IPS-NIHi11 (cell line): ENCODE measurements at places on chromosomes 16 and 17.

GRCh38 chr16:70579648-70580630, 56.3 kb downstream of the SF3B3 start:
- DNase-seq: no peak

- DNase-seq: no peak
Measured at GRCh38 chr17:44738214-44738906, 20.4 kb upstream of the ADAM11 start.

DNA sequence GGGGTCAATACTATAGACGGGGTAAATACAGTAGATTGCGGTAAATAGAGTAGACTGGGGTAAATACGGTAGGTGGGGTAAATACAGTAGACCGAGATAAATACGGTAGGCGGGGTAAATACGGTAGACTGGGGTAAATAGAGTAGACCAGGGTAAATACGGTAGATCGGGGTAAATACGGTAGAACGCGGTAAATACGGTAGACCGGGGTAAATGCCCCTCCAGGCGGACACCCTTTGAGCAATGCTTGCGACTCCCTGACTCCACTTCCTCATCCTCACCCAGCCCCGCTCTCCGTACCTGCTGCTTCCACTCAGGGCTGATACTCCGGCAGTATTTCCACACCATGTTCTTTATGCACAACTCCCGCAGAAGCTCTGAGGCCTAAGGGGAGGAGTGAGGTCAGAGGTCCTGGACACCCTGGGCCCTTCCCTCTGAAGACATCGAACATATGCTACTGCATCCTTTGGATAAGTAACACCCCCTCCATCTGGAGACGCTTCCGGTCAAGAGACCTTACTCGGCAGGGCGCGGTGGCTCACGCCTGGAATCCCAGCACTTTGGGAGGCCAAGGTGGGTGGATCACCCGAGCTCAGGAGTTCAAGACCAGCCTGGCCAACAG, 13.3 kb upstream of the CRK start:
- peak; percentile 85 for DNase-seq

DNA sequence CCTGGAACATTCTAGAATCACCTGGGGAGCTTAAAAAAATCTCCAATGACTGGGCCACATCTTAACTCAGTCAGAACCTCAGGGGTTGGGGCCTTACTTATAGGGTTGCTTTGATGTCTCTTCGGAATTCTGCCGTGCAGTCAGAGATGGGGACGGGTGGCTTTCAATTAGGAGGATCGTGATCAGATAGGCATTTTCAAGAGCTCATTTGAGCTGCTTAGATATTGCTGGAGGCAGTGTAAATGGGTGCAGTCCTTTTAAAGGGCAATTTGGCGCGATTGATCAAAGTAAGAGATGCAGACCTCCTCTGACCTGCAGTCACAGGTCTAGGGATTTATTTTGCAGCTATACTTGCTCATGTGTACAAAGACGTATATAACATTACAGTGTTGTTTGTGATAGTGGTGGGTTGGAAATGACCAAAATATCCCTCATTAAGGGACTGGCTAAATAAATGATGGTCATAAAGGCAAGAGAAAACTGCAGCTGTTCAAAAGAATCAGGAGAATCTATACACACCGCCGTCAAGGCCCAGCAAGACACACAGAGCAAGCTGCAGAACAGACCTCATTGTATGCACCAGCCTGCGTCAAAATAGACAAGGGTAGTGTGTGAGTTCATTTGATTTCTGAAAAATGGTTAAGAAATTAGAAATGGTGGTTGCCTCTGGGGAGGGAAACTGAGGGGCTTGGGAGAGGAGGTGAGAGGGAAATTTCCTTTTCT, 6.3 kb upstream of the KCNG4 start:
- DNase-seq: no peak

- no peak for DNase-seq
Measured at GRCh38 chr17:82278786-82279391, 5.4 kb upstream of the CSNK1D start.

DNA sequence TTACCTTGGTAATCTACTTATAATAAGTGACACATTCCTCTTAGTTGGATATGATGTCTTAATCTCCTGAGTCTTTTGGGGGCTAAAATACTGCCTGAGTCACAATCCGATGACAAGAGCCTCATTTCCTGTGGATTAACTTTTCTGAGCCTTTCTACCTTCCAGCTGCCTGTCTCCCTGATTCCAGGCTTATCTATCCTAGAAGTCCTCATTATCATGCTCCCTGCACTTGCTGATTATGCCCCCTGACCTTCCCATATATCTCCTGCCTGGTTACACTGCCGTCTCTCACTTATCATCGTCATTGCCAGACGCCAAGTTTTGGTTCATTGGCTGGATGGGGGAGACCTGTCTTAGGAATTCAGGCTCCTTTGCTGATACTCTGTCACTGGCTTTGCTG, 727.4 kb upstream of the CA10 start:
- DNase-seq: no peak

DNA sequence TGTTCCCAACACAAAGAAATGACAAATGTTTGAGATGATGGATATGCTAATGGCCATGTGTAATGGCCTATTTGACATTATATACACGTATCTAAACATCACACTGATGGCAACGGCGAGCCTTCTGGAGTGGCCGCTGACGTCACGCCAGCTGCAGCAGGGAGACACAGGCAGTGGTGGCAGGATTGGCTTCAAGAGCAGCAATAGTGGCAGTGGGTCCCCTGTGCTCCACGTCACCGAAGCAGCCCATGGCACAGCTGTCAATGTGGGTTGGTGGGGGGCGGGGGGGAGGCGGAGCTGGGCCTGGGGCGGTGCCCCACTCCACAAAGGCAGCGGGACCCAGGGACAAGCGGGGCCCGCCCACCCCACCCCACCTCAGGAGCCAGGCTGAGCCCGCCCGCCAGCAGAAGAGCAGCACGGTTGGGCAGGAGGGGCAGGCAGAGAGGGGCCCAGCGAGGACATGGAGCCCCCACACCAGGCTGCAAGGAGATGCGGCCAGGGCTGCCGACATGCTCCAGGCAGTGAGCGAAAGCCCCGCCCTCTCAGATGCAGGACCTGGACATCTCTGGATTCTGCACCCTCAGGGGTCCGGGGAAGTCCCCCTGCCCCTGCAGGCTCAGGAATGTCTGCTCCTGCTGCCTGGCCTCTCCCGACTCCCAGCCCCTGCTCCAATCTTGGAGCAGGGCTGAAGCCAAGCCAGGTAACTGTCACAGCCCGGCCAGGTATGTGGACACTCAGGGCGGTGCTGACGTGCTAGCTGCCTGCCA, 64.6 kb downstream of the USP32 start:
- peak; percentile 32 for DNase-seq

- DNase-seq: peak; percentile 44
Measured at GRCh38 chr17:69335058-69335457, 8.1 kb upstream of the ABCA5 start.

DNA sequence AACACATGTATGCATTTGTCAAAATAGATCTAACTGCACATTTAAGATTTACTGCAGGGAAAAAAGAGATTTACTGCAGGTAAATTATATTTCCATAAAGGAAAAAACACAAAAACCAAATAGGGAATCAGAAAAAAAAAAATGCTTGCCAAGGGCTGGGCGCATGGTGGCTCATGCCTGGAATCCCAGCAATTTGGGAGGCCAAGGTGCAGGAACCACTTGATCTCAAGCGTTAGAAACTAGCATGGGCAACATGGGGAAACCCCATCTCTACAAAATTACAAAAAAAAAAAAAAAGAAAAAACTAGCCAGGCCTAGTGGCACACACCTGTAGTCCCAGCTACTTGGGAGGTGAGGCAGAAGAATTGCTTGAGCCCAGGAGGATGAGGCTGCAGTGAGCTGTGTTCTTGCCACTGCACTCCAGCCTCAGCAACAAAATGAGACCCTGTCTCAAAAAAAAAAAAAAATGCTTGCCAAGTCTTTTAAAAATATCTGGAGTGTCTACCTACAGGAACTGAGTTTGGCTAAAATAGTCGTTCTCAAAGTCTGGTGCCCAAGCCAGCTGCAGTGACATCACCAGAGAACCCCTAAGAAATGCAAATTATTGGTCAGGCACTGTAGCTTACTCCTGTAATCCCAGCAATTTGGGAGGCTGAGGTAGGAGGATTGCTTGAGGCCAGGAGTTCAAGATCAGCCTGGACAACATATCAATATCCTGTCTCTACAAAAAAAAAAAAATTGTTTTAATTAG, 17.5 kb downstream of the TRIM25 start:
- DNase-seq: no peak

DNA sequence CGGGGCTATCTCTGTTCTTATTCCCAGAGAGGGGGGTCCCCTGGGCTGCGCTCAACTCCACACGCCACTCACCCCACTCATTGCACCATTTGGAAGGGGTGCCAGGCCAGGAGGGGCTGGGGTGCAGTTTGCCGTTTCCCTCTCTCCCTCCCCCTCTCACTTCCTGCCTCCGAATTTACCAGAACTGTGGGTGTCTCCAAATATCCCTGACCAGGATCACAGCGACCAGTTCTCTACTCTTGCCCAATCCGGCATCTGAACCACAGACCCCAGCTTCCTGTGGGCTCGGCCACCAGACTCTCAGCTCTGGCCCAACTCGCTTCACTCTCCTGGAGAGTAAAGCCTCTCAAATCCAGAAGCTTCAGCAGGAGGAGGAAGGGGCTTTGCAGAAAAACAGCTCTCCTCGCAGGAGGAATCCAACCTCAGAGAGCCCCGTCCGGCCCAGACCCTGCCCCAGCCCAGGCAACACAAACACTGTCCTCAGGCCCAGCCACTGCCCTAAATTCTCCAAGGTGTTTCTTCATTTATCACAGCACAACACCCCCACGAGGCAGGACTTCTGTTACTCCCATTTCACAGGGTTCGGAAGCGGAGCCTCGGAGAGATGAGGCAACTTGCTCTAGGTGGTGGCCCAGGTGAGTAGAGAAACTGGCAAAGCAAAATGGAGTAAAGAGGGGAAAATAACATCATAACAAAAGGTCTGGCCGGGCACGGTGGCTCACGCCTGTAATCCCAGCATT, 423 bp upstream of the ASGR2 start:
- no peak for DNase-seq

GRCh38 chr17:27354491-27355081, 60.7 kb downstream of the WSB1 start:
- DNase-seq: no peak

- DNase-seq: no peak
Measured at GRCh38 chr16:81814751-81815428, 35.8 kb downstream of the PLCG2 start.

DNA sequence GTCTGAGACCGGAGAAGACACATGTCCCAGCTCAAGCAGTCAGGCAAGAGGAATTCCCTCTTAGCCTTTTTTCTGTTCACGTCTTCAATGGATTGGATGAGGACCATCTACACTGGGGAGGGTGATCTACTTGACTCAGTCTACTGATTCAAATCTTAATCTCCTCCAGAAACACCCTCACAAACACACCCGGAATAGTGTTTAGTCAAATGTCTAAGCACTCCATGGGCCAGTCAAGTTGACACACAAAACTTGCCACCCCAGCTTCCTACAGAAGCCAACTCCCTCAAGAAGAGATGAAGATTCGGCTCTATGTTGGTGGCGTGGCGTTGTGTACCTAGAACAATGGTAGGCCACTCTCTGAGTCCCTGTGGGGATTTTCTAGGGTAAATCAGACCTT, 22.5 kb upstream of the NKD1 start:
- no peak for DNase-seq

- no peak for DNase-seq
Measured at GRCh38 chr17:21525464-21526130, 149.4 kb downstream of the KCNJ12 start.

DNA sequence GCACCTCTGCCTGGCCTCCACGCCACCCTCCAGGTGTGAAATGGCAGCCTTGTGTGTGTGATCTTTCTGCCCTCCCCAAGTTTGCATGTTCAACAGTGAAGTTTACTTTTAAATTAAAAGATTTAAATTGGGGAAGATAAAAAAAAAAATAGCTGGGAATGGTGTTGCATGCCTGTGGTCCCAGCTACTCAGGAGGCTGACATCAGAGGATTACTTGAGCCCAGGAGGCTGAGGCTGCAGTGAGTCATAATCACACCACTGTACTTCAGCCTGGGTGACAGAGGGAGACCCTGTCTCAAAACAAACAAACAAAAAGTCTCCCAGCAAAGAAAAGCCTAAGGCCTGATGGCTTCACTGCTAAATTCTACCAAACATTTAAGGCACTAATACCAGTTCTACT, 35.4 kb upstream of the RNF43 start:
- DNase-seq: no peak

GRCh38 chr17:75501378-75502071, 13.8 kb downstream of the CASKIN2 start:
- DNase-seq: no peak

DNA sequence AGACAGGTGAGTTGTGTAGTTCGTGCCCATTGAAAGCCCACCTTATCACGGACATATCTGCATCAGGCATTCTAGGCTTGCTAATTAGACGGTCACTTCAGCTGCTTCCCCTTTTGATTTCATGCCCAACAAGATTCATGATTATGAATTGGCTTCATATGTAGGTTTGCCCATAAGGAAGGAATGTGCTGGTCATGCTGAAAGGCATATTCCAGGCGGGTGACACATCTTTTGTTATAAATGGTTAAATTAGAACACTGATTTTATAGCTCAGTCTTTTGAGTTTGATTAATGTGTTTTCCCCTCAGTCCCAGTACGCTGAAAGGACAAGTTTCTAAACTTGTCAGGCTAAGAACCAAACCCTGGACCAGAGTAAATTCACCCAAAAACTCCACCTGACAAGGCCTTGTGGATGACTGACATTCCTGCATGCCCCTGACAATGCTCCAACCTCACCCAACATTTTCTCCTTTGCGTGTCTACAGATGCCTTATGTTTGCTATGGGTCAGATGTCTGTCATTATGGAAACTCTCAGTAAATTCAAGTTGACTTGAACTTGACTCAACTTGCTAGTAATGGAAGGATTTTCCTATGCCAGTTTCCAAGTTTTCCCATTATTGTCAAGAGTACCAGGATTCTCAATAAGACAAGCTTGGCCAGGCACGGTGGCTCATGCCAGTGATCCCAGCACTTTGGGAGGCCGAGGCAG, 421.9 kb downstream of the PMP22 start:
- no peak for DNase-seq

DNA sequence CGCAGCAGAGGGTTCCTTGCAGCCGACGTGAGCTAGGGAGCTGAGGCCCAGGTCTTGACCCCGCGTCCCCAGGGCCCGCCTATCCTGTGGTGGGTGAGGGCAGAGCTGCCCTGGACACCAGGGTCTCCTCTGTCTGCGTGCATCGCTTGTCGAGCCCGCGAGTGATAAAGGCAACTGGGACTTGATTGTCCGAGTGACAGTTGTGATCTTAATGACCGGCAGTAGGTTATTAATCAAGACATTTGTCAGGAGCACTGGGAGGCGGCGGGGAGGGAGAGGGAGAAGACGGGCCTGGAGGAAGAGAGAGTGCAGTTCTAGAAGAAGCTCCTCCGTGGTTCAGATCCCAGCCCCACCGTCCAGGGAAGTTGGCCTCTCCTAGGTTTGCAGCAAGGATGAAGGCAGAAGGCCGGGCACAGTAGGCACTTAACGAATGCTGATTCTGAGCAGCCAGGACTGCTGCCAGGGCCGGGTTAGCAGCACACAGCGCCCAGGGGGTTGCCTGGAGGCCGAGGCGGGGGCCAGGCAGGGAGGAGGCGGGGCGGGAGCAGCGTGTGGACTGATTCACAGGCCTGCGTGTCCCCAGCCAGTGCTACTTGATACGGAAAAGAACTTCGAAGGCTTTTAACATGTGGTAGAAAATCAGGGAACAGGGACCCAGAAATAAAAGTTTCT, 11.3 kb upstream of the GSE1 start:
- DNase-seq: no peak

GRCh38 chr16:85202631-85203461, 90.6 kb upstream of the CIBAR2 start:
- DNase-seq: peak; percentile 81
